M059J (cell line): ENCODE measurements at places on chromosomes 11 and 22. TPM values are rescaled to one million over a fixed set of nuclear protein-coding genes. Genes with fewer than 3 reads are reported as not detected.

ROBO3 gene
- total RNA-seq = 2.7 and 7.0 TPM in 2 replicates

ADORA2A gene
- total RNA-seq = 2.7 and 5.2 TPM in 2 replicates

OR10A3 gene
- not detected in 2 replicates for total RNA-seq

KCNQ1 gene
- total RNA-seq = not detected in 2 replicates

CFL1 gene
- 1,801 and 2,276 TPM in 2 replicates for total RNA-seq

VPS26B gene
- 22.6 and 33.7 TPM in 2 replicates for total RNA-seq

F2 gene
- not detected in 2 replicates for total RNA-seq

PARVB gene
- 0.15 TPM in 1 of 2 replicates, not detected in the other for total RNA-seq

DNA sequence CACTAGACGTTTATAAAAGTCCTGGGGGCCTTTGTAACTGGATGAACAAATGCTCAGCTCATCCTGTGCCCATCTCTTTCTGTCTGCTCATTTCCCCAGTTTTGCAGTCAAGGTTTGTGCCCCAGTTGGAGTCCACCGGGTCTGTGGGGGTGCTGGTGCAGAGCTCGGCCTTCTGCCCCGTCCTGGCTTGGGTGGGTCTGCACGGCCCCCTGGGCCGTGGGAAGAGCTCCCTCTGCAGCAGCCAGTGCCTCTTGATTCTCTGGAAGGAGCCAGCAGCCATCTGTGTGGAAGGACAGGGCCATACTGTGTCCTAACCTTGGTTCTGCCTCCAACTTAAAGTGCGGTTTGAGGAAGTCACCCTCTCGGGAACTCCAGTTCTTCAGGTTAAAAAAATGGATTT lies 140.2 kb downstream of the NTM start:
- DNase-seq = no peak

DNA sequence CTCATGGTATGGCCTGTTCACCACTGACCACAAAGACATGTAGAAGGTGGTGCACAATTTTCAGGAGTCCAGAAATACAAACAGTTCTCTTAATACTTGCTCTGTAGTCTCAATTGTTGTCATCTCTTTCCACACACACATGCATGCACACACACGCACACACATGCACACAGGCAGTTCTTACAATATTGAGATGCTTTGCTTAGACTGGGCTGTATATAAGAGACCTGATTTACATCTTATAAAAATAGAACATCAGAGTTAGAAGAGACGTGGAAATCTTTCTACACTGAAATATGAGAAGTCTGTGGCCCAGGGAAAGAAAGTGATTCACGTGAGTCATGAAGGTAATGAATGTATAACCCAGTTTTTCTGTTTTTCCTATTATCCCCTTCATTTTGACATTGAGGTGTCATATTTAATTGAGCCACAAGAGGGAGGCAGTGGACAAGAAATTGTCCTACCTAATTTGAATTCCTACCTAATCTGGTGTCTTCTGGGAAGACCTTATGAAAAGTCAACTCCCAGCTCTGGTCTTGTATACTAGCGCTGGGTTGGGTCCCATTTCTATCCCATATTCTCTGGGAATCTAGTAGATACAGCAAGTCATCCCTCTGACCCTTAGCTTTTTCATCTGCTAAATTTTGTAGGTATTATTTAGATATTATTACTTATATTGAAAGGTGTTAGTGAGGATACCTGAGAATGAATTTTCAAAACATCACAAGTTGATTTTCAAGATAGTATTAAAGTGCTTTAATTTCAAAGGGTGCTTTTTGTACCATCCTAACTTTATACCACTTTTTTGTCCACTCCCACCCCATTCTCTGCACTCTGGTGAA lies 14.9 kb upstream of the MS4A4A start:
- peak; percentile 67 for DNase-seq

- no peak for DNase-seq
Measured at GRCh38 chr11:128920666-128921065, 22.0 kb downstream of the TP53AIP1 start.

- DNase-seq = no peak
Measured at GRCh38 chr11:96390488-96390792, 627 bp downstream of the JRKL start.

DNA sequence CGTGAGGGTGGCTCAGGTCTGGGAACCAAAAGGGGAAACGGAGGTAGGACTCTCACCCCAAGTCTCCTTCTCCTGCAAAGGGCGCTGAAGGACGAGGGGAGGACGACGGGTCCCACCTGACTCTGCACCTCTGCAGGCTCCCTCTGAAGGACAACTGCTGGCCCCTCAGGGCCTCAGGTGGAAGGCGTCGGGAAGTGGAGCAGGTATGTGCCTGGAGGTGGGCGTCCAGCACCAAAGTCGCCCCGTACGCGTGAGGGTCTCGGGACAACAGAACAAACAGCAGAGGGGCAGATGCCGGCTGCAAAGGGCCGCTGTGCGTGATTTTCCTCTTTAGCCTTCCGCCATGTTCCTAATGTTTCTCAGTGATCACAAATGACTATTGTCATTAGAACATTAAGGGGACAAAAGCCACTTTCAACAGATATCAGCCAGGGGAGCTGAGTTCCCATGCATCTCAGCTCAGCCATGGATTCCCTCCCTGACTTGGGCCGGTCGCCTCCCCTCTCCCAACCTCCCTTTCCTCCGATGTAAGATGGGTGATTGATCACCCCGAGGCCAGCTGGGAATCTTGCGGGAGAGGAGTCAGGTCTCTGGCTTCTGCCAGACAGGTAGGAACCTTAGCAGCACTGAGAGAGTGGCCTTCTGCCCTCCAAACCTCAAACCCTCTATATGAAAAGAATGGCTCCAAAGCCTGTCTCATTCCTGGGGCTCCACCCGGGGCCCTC lies 836 bp downstream of the SLC16A8 start:
- DNase-seq = no peak

DNA sequence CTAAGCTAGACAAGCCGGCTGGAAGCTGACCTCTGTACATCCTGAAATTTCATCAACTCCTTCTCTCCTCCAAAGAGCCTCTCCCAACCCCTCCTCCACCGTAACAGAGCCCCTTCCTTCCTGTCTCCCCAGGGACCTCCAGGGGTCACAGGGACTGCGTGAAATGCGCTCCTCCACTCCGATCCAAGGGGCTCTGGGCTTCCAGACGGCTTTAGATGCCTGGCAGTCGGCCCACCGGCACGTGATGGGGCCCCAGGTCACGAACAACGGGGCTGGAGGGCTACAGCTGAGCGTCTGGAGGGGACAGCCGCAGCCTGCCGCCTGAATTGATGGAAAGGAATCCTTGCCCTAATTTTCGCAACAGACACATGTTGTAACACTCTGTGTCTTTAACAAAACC lies 264.1 kb downstream of the MN1 start:
- no peak for DNase-seq

GRCh38 chr22:45994491-45995404 lies 17.8 kb upstream of the WNT7B start:
- peak; percentile 69 for DNase-seq

DNA sequence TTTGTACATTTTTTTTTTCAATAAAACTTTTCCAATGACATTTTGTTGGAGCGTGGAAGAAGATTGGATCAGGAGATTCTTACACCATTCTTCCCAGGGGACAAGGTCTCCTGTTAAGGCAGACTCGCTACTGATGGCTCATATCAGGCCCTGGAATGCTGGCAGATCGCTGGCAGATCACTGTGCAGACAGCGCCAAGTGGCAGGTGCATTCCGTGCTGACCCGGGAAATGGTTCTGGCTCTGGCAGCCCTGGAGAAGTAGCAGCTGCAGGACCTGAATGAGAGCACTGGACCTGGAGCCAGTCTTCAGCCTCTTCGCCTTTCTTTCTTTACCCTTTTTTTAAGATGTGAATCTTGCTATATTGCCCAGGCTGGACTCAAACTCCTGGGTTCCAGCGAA lies 10.7 kb downstream of the SERPINH1 start:
- DNase-seq = no peak

DNA sequence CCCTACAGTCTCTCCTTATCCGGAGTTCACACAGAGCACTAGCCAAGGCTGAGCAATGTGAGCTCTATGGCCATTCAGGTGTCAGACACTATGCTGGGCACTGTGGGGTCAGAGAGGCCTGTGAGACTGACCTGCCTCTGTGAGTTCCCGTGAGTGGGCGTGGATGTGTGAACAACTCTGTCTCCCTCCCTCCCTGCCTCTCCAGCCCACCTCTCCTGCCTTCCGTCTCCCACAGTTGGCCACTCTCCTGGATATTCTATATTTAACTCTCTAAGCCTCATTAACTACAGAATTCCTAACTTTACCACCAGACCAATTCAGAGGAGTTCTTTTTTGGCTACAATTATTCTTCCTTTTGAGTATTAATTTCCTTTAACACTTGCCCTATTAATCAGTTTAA lies 191.6 kb upstream of the NCAM1 start:
- no peak for DNase-seq

DNA sequence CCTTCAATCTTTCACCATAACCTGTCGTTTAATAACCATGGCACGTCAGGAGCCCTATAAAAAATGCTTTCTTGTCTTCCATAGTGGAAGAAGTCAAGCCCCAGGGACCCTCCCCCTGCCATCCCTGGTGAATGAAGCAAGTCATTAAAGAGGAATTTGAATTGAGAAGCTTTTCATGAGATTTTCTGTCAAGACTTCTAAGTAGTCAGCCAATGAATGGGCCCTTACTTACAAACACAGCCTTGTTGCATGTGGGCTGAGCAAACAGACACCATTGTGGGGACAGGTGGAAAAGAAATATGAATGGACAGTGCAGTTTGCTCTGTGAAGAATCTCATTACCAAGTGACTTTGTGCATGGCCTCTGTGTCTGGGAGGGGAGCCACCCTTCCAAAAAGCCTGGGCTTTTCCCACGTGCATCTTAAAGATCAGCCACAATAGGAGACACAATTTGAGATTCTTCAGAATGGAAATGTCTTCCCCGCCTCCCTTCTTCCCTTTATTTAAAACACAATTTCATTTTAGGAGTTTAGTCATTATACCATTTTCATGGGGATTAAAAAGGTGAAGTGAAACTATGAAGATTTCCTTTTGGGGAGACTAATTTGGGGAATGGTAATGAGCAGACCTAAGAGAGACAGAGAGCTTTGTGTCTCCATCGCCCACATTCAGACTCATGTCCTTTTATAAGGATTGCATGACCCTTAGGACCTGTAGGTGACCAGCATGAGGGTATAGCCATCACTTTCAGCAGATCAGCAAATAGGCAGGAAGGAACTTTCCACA lies 152.0 kb downstream of the LRRC4C start:
- no peak for DNase-seq

- peak; percentile 4 for DNase-seq
Measured at GRCh38 chr22:18994701-18995326, 58.7 kb upstream of the PRODH start.

DNA sequence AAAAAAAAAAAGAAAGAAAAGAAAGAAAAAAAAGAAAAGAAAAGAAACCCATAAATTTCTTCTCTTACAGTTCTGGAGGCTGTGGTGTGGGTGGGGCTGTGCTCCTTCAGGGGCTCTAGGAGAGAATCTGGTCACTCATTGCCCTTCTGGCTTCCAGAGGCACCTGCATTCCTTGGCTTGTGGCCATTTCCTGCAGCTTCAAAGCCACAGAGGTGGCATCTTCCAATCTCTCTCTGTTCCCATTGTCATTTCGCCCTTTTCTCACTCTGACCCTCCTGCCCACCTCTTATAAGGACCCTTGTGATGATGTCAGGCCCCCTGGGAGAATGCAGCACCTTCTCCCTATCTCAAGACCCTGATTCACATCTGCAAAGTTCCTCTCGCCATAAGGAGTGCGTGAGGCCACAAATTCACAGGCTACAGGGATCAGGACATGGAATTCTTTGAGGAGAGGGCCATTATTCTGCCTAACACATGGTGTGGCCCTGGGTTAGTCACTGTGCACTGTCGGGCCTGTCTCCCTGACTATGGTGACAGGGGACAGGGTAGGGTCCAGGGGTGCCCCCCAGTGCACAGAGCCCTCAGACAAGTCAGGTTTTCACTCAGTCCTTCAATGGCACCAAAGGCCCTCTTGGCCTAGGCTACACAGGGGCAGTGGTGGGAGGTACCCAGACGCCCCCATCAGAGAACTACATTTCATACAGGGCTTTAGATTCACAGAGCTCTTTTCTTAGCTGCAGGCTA lies 38.6 kb upstream of the PRR5 start:
- no peak for DNase-seq

DNA sequence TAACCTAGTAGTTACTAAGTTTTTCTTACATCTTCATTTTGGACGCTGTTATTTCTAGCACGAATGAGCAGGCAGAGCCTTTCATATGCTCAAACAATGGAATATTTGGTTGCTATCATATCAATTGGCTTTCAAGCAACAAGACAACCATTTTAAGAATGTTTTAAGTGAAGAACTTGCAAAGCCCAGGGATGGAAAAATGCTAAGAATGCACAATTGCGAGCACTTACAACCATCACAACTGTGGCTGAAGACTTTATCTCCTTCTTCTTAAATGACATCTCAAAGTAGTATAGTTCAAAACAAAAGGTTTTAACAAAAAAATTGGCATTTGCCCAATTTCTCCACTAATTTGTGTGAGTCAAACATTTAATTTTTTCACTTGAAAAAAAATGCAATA lies 8.3 kb upstream of the MMP1 start:
- DNase-seq = no peak

GRCh38 chr11:124085583-124085982 lies 29.7 kb upstream of the VWA5A start:
- DNase-seq = peak; percentile 18

DNA sequence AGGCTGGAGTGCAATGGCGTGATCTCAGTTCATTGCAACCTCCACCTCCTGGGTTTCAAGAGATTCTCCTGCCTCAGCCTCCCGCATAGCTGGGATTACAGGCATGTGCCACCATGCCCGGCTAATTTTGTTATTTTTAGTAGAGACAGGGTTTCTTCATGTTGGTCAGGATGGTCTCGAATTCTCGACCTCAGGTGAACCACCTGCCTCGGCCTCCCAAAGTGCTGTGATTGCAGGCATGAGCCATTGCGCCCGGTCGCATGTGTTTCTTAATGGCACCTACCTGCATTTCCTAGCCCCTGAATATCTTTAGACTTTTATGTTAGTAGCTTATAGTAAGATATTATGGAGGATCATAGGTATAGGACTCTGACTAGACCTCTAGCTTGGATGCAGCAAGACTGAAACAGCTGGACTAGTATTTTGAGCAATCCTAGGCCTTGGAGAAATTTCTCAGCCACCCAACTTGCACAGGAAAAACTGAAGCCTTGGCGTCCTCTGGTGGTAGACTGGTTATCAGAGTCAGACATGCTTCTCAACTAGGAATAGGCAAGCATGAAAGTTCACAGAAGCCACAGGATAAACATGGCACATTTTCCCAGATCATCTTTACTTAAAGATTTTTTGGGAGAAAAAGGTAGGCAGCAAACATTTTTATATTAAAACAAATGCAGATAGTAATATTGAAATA lies 22.7 kb upstream of the C1QTNF4 start:
- DNase-seq = peak; percentile 68

GRCh38 chr11:115421992-115422689 lies 82.1 kb downstream of the CADM1 start:
- no peak for DNase-seq
